ENCODE measurements at places on chromosomes 4 and X. TPM values are rescaled to one million over a fixed set of nuclear protein-coding genes. Genes with fewer than 3 reads are reported as not detected.

Gene NMU
- total RNA-seq, result 4.1 TPM

- peak; percentile 40 for DNase-seq
These were observed 43.7 kb downstream of the OTOP1 start for GRCh38 chr4:4182835-4183568.

Gene DIAPH2
- total RNA-seq, result 20.9 TPM

- DNase-seq, result no peak
These were observed 192.8 kb upstream of the BCOR start for GRCh38 chrX:40290517-40290916.

GRCh38 chr4:76704133-76704881 lies 193.6 kb downstream of the SOWAHB start:
- peak; percentile 58 for DNase-seq

- DNase-seq, result no peak
These were observed 176.9 kb upstream of the HS3ST1 start for GRCh38 chr4:11605597-11605996.

Gene NLGN4X
- total RNA-seq, result not detected
